Upper lobe of left lung (tissue), 6 donors: ENCODE measurements at places on chromosomes 3 and 15. TPM values are rescaled to one million over a fixed set of nuclear protein-coding genes. Genes with fewer than 3 reads are reported as not detected.

Gene CACNA2D2
- 203 TPM for total RNA-seq

- peak; percentile 63 for DNase-seq
Measured at GRCh38 chr3:172716476-172716875, 5.6 kb upstream of the NCEH1 start.

DNA sequence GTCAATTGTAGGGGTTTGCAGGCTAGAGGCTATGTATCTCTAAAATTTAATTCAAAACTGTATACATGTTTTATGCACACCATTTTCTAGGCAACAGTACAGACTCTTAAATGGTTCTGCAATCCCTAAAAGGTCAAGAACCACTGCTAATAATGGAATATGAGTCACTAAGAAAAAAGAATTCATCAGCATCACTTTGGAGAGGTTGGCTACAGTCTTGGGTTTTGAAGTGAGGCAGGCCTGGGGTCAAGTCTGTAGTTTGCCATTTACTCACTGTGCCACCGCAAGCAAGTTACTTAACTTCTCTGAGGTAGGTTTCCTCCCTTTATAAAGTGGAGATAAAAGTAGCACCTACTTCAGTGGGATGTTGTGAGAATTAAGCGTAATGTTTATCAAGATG is 33.7 kb downstream of the THRB start:
- no peak for DNase-seq

DNA sequence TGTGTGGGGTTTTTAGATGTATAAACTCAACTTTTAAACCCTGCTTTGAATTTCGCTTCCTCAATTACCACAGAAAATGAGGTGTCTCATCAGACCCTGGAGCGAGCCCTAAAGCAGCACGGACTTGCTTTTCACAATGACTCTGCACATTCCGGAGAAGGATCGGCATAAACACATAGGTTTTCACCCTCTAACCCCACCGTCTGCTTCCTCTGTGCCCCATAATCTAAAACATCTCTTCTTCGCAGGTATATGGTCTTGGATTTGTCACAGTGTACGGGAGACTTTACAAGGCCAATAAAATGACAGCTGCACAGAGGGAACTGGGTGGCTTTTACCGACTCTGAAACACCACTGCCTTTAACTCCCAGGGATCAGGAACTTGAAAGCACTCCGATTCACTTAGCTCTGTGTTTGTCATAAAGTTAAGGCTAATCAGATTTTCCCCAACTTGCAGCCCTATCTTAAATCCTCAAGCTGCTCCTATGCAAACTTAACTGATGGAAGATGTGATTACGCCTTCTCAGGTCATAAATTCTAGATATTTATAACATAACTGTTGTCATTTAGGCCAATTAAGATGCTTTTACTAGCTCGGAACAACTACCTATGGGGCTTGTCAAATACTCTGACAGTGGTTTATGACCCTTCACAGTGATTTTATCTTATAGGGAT is 133.4 kb upstream of the WNT5A start:
- DNase-seq, result no peak

DNA sequence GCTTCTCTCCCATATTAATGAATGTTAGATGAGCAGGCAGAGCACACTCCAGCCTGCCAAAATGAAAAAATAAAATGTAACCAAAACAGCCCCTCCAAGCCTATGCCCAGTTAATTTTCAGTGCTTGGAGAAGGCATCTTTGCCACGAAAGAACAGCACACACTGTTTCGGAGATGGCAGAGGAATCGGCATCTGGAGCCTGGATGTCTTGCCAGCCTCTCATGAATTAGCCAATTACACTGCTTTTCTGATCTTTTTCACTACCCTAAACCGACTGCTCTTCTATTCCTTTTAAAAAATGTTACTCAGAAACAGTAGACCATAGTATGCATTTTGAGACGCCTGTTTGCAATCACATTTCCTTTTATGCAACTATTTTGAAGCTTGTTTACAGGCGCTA is 249.6 kb downstream of the TLE3 start:
- no peak for DNase-seq
